ENCODE measurements at places on chromosomes 2 and 18. TPM values are rescaled to one million over a fixed set of nuclear protein-coding genes. Genes with fewer than 3 reads are reported as not detected.
A peak's percentile ranks its signal among the peaks of the same experiment; 100 is the strongest.

The NAPG gene
- 47.2 TPM for total RNA-seq

The GLB1L gene
- total RNA-seq = 5.2 TPM

The CABYR gene
- total RNA-seq = 0.41 TPM

The CFC1 gene
- total RNA-seq = not detected

DNA sequence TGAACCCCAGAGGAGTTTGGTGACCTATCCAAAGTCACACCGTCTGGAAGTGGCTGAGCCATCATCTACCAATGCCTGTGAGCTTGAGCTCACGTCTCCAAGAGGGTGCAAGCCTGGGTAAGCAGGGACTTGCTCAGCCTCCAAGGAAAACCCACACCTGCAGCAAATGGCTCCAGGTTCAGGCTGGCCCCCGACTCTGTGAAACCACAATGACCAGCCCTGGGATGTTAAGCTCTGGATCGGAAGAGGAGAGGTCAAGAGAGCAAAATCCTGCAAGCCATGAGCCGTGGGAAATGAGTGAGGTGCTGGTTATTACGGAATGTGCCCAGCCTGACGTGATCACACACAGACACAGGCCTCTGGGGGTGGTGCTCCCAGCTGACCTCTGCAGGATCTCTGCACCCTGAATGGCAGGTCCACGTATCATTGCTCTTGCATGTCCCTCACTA is 94.1 kb upstream of the OTOS start:
- no peak for DNase-seq

DNA sequence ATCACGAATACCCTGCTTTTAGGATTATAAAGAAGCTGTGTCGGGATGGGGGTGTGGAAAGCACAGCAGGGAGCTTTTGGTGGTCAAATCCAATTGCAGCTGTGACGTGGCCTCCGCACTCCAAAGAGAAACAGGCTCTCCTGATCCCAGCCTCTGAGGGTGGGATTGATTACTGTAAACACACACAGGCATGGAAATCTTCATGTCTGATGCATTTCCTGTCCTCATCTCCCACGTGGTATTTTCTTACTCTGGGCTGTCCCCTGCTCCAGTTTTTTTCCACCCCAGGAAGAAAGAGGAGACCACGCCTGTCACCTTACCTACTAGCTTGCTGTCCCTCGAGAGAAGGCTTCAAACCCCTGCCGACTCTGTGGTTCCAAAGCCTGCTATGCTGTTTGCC is 22.7 kb downstream of the RNF152 start:
- peak; percentile 67 for DNase-seq

GRCh38 chr2:40348038-40348437 is 103.9 kb downstream of the SLC8A1 start:
- DNase-seq = no peak

GRCh38 chr2:100773538-100773937 is 46.4 kb upstream of the NPAS2 start:
- no peak for DNase-seq

DNA sequence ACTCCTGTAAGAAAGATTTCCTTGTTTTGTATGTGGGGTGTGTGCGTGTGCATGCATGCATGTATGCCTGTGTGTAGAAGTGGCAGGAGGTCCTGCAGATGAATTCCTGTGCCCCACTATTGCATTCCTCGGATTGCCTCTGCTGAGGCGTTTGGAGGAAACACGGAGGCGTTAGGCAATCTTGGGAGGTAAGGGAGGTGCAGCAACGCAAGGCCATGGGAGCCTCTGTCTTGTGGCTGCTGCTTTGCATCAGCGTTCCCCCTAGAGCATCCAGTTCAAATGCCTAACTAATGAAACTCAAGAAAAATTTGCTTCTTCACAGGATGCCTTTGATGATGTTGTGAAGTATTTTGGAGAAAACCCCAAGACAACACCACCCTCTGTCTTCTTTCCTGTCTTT is 80.0 kb downstream of the PRPF40A start:
- no peak for DNase-seq

GRCh38 chr2:140891614-140892212 is 1239.1 kb downstream of the LRP1B start:
- DNase-seq = no peak
